NCI-H187 (cell line): ENCODE measurements at places on chromosomes 11 and 22.

- no peak for DNase-seq
Measured at GRCh38 chr22:35879351-35879750, 149.3 kb downstream of the RBFOX2 start.

- DNase-seq = peak; percentile 24
Measured at GRCh38 chr11:18706330-18707243, 8.0 kb downstream of the TMEM86A start.

GRCh38 chr11:69137151-69137844 is 18.4 kb upstream of the SMIM38 start:
- DNase-seq = no peak

DNA sequence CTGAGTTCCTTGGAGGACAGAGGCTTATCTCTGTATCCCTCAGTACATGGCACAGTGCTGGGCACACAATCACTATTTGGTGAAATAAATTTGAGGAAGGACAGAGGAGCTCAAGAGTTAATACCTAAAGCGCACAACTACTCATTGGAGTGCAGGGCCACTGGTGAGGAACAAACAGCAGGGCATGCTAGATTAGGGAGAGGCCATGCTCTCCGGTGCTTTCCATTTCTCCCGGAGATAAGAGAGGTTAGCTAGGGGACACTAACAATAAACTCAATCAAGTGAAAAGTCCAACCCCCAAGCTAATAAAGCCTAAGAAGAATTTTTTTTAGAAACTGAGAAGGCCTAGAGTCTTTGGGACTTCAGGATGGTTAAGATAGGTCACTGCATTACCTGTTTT is 29.1 kb downstream of the NFRKB start:
- no peak for DNase-seq

- no peak for DNase-seq
Measured at GRCh38 chr11:71342951-71343827, 90.8 kb upstream of the SHANK2 start.

DNA sequence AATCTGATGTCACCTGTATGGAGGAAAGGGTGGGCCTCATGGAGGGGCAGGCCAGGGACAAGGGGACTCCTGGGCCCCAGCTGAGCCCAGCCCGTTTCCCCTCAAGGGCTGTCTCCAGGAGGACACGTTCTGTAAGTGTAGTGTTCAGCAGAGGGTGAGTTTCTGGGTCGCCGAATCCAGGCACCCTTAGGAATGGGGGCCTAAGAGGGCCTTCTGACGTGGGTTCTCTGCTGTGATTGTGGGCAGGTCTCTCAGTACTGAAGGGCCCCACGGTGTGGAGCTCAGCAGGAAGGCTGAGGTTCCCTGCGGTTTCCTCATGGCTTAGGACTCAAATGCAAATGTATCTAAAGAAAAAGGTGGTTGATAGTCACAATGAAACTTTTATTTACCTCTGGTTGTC is 6.5 kb downstream of the PTDSS2 start:
- no peak for DNase-seq

DNA sequence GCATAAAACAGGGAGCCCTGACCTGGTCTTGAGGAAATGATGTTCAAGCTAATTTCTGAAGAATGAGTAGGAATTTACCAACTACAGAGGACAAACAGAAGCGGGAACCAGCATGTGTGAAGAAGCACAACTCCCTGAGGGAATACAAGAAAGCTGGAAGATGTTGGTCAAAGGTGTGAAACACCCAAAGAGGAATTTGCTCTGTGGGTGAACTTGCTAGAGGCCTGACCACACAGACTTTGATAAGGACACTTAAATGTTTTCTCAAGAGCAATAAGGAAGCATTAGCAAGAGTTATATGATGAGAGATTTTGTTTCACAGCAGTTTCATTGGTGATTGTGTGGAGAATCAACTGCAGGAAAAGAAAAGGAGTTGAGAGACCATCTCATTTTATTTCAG is 17.6 kb downstream of the SLC5A12 start:
- DNase-seq = no peak

DNA sequence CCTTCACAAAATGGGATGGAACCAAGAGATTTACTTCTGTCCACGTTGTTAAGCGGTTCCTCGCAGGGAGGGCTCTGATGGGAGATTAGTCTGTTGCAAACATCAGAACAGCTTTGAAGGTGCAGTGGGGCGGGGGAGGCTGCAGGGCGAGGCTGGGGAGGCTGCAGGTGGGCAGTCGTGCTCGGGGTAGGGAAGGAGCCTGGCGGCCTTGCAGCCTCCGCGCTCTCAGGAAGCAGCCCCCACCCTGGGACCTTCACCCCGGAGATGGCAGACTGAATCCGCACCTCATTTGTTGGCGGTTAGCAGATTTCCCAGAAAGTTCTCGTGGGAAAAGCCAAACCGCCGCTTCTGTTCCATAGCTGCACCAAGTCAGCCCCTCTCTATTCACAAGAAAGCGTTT is 237.3 kb downstream of the BRD1 start:
- DNase-seq = no peak

DNA sequence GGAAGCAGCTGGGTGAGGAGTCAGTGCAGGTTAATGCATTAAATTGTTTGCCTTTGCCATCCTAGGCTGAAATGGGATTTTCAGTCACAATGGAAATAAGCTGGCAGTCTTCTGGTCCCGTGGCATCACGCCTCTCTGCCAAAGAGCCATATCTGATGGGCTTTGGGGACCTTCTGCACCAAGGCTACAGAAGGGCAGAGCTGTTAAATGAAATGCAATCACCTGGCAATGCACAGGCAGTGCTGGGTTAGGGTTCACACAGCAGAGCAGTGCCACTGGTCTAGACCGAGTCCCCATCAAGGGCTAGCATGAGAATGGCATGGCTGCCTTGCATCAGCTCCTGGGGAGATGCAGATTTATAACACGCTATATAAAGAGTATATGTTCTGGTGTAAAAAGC is 749.2 kb downstream of the NTM start:
- DNase-seq = no peak

GRCh38 chr22:46696614-46697013 is 41.4 kb downstream of the CERK start:
- no peak for DNase-seq

GRCh38 chr11:125069796-125070195 is 6.7 kb downstream of the SLC37A2 start:
- DNase-seq = no peak

DNA sequence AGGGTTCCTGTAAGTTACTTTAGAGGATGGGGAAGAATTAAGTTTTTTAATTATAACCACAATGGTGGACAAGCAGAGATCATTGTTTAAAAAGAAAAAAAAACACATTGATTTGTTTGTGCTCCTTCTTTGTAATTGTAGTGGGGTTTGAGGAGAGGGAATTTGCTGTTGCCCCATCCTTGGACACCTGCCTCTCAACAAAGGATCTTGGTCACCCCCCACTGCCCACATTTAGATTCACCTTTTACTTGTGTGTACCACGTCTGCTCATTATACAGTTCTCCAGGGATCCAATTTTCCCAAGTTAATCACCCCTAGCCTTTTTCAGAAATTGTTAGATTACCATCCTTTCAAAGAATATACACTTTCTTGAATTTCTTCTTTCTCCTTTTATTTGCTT is 53.0 kb downstream of the DNAJC24 start:
- no peak for DNase-seq

- no peak for DNase-seq
Measured at GRCh38 chr11:9104580-9104979, 13.2 kb upstream of the SCUBE2 start.

- DNase-seq = no peak
Measured at GRCh38 chr11:33869481-33870422, 22.1 kb downstream of the LMO2 start.

GRCh38 chr11:76863196-76863777 is 2.6 kb downstream of the ACER3 start:
- DNase-seq = no peak

DNA sequence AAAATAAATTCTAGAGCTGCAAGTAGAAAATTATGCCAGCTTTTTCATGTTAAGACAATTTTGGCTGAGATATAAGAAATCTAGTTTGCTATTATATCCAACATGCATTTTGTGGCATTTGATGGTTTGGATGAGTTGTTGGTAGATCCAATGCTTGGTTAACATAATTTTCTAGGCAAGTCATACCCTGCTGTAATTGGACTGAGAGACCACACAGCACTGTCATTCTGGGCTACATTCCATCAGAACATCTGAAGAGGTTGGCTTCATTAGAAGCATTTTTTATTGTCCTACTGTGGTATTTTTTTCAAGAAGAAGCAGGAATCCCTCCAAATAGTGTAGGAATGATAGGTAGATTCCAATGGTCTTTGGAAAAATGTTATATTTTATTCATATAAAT is 561.0 kb downstream of the LUZP2 start:
- DNase-seq = no peak

- no peak for DNase-seq
Measured at GRCh38 chr11:41872870-41873269, 413.4 kb upstream of the LRRC4C start.

DNA sequence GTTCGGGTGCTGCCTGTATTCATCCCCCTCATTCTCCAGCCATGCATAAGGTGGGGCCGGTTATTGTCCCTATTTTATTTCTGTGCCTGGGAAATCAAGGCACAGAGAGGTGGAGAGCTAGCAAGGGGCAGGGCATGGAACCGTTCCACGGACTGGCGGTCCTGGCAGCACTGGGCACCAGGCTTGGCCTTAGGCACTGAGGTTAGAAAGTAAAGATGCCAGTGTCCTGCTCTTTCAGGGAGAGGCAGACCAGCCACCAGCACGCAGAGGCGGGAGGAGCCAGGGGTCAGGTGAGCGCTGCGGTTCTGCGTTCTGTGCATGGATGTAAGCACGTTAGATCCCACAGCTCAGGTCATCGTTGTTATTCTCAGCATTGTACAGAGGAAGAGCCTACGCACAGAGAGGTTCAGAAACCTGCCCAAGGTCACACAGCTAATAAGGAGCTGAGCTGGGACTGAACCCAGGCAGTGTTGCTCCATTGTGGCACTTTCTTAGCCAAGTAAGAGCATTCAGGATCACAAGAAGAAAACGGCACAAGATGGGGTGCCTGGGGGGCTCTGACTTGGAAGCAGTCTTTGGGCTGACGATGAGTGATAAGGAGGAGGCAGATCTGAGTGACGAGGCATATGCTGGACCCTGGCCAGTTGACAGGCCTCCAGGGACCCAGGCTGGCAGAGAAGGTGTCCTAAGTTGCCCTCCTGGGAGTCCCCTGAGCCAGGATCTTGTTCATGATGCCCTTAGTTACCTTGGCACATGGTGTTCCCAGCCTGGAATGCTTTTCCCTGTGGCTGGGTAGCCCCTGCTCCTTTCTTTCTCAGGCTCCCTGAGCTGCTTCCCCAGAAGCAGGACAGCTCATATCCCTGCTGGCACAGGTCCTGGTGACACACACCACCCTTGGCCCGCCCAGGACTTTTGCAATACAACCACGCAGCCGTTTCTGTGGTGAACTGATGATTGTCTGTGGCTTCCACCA is 41.1 kb downstream of the OSBPL5 start:
- no peak for DNase-seq

DNA sequence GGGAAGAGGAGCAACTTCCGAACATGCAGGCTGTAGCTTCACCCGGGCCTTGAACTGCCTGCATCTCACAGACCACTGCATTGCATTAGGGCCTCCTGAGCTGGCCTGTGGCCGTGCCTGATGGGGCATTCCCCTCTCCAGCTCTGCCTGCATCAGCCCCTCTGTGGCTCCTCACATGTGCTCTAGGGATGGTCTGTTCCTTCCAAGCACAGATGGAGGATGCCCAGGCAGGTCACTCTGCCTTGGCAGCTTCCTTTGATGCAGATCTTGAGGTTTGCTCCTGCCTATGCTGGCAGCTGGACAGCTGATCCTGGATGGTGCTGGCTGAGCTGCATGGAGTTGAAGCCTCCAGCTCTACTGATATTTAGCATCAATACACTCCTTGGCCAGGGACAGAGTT is 28.5 kb downstream of the AMPD3 start:
- DNase-seq = no peak

GRCh38 chr11:44319552-44320288 is 9.8 kb upstream of the ALX4 start:
- no peak for DNase-seq

GRCh38 chr22:47044722-47045535 is 282.5 kb downstream of the TBC1D22A start:
- no peak for DNase-seq

GRCh38 chr22:39954584-39955055 is 5.6 kb upstream of the TMA7B start:
- no peak for DNase-seq

- no peak for DNase-seq
Measured at GRCh38 chr11:75735181-75735845, 17.7 kb downstream of the MOGAT2 start.

- DNase-seq = no peak
Measured at GRCh38 chr22:49134076-49134475, 693.6 kb downstream of the BRD1 start.

DNA sequence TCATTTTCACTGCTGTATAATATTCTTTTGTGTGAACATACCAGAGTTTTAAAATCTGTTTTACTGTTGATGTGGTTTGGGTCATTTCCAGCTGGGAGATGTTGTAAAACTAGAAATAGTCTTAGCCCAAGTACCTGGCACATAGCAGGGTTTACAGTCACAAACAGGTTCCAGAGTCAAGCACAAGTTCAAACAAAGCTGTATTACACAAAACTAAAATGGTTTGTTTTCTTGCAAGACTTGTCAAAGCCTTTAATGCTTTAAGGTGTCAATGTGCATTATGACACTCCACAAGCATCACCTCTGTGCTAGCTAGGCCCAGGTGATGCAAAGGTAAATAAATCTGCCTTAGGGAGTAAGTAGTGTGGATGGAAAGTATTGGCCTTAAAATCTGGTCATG is 379.1 kb downstream of the MN1 start:
- DNase-seq = no peak

DNA sequence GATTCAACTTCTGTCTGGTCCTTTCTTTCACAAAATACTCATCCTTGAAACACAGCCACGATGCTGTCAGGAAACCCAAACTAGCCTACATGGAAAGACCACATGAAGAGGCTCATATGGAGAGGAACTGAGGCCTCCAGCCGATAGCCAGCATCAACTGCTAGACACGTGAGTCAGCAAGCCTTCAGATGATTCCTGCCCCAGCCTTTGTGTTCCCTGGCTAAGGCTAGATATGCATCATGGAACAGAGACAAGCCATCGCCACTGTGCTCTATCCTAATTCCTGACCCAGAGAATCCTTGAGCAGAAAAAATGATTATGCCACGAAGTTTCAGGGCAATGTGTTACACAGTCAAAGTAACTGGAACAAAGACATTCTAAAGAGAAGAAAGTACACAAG is 75.5 kb downstream of the ENTHD1 start:
- no peak for DNase-seq

DNA sequence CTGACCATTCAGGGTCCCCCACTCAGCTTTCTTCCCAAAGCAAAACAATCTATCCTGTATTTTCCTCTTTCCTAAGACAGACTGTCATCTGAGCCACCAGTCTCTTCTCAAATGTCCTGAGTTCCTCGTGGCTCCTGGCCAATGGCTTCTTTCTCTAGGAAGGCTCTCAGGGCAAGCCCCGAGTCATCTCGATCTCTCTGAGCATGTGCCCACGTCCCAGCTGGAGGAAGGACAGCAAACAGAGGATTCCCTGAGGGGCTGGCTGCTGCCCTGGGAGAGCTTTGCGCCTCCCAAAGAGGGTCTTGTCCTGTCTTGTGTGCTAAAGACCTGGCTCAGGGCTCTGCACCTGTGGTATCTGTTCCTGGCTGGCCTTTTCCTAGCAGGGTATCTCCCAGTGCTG is 8.3 kb downstream of the SLC37A2 start:
- no peak for DNase-seq

GRCh38 chr11:121328176-121328966 is 35.8 kb downstream of the SC5D start:
- no peak for DNase-seq

GRCh38 chr11:84608837-84609196 is 1018.3 kb downstream of the DLG2 start:
- no peak for DNase-seq
